ENCODE measurements at places on chromosomes 7 and 10. TPM values are rescaled to one million over a fixed set of nuclear protein-coding genes. Genes with fewer than 3 reads are reported as not detected.

Gene RHBDD2
- total RNA-seq, result 85.6 TPM

Gene UNCX
- 106 TPM for total RNA-seq

Gene SPDYE6
- not detected for total RNA-seq

Gene LYZL1
- not detected for total RNA-seq

Gene CALY
- total RNA-seq, result 19.8 TPM

Gene GSAP
- total RNA-seq, result 0.76 TPM

Gene PTCD1
- total RNA-seq, result 5.5 TPM

Gene ZPBP
- total RNA-seq, result not detected

Gene LEP
- total RNA-seq, result not detected

Gene GRM3
- total RNA-seq, result not detected
